Stimulated activated CD8-positive, alpha-beta memory T cell treated with anti-CD3 and anti-CD28 coated beads, Interleukin-15, amount 100 ng/mL, for 24 hours (primary cell): ENCODE measurements at places on chromosomes 13 and 19.

DNA sequence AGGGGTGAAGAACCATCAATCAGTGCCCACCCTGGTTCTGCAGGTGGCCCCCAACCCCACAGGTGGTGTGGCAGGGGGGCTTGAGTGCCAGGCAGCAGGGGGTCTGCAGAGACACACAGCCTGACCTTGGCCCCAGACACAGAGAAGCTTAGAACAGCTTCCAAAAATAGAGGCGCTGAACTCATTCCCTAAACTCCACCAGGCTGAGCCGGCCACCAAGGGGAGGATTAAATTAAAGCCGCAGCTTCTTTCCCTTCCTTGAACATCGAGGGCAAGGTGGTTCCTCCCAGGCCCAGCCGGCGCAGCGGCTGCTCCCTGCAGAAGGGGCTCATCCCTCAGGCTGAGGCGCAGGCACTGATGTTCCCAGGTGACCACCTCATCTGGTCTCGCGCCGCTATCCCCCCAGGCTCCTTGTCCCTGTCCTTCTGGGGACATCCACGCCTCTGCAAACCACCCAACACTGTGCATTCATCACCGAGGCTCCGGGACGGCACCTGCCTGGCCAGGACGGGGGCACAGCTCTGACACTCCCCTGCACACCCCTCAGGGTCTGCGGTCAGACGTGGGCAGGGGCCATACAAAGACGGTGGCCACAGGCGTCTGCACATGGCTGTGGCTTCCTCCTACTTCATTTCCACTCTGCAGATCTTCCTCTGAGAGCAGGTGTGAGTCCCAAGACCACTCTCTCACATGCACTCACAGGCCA lies 30.9 kb downstream of the LAMP1 start:
- DNase-seq = no peak

DNA sequence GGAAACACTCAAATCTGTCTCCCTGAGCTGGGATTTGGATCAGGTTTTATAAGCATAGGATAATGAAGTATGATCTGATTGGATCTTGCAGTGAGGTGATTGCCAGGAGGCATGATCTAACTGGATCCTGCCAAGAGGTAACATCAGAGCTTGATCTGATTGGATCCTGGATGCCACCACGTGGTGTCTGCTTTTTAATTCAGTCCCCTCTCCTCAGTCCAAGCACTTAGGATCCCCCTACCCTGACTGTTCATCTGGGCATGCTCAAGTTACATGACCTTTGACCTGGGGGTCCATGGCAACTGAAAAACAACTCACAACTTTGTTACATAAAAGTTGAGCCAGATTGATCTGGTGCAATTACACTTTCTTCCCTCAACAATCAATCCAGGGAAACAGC lies 47.5 kb upstream of the LSM14A start:
- DNase-seq = no peak

DNA sequence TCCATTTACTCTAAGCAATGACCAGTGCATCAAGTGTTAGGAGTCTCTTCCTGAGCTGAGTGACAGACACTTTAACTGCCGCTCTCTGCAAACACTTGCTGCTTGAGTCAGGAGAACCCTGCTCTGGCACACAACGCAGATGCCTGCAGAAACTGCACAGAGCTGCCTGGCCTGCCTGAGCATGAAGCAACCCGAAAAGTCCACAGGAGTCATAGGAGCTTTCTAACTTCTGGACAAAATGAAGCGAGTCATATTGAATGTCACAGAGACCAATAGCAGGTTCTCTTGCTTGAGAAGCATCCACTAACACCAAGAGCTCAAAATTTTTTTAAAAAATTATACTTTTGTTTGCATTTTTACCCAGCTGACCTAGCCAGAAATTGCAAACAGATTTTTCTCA lies 232.4 kb downstream of the LHFPL6 start:
- no peak for DNase-seq

DNA sequence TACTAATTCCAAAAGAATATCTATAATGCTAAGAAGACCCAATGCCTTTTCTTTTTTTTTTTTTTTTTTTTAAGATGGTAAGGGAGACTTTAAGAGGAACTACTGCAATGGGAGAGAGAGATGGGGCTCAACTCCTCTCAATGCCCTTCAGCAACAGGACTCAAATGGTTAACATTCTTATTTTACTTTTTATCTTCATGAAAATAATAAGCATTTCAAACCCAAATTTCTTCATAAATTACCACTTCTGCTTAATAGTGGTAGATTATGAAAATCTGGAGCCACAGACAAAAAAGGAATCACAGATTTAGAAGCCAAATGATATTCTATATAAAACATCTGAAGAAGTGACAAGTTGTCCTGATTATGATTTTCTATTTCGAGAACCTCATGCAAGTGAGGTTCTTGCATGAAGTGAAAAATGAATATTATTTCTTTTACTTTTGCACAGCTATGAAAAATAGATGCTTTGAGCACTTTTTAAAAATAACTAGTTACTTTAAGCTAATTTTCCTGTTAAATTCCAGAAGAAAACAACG lies 74.2 kb downstream of the SERP2 start:
- no peak for DNase-seq

DNA sequence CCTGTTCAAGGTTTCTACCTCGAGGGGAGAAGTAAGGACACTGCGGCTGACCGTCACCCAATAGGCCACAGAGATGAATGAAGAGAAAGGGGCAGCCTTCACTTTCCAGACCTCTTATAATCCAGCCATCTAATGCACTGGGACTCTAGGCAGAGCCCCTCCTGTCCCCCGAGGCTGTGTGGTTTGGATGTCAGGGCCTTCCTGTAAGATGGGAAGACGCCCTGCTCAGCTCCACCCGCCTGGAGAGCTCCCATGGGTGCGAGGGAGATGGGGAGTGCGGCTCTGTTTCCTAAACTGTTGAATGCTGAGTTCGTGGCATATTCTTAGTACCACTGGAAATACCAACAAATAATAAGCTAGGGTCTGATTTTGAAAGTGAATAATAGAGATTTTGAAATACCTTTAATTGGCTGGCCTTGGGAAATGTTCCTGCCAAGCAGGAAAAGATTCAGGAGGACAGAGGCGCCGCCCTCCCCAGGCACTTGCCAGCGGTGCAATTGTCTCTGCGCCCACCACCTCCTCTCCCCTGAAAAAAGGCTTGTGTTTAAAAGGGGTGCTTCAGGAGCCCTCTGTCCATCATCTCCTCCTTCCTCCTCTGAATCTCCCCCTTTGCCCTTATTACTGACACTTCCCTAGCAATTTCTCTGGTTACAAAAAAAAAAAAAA lies 85.4 kb upstream of the GPR183 start:
- no peak for DNase-seq

- DNase-seq = no peak
These were observed 15.7 kb downstream of the ZNF444 start for GRCh38 chr19:56156768-56157167.

DNA sequence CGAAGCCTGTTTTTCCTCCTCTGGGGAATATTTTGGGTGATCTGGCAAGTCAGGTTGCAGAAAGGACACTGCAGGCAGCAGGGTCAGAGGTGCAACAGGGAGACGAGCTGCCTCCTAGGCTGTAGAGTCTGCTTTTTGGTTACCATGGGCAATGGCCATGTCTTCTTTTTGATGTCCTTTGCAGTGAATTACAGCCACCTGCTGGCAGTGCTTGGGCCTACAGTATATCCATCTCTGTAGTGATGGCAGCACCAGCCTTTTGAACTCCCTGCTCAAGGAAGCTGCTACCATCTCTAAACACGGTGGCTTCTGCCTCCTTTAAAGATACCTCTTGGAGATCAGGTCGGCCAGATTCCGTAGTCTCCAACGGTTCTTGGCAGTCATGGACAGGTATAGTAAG lies 73.9 kb downstream of the WTIP start:
- DNase-seq = no peak

DNA sequence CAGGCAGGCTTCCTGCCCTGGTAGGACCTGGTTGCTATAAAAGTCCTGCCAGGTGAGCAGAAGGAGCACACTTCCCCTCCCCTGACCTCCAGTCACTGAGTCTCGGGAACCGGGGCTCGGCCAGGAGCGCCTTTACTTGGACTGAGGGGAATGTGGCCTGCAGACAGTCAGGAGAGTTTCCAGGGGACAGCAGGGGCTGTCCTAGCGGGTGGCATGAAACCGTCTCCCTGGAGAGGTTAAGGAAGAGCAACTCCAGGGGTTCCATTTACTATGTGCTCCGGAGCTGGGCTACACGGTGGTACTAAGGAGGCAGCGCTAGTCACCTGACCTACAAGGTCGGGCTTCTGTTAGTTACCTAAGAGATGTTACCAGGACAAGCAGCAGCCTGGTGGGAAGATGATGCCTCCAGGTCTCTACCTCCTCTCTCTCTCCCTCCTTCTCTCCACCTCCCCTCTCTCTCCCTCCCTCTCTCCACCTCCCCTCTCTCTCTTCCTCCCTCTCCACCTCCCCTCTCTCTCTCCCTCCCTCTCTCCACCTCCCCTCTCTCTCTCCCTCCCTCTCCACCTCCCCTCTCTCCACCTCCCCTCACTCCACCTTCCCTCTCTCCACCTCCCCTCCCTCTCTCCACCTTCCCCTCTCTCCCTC lies 4.1 kb upstream of the CNOT3 start:
- no peak for DNase-seq

DNA sequence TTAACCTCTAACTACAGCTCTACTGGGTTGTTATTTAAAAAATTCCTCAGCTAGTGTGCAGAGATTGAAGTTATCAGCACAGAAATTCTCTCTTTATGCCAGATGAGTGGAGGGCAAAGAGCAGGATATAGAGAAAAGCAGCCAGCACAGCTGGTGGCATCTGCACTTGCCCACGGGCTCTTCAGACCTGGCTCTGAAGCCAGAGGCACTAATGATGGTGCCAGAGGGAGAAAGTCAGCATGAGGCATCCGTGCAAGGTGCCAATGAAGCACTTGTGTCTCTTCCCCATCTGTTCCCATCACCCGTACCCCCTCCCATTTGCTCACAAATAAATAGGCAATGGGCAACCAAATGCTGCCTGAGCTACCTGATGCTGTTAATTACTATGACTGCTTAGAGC lies 138.9 kb downstream of the OLFM4 start:
- no peak for DNase-seq

- no peak for DNase-seq
These were observed 168.0 kb downstream of the TNFSF13B start for GRCh38 chr13:108437496-108437895.

DNA sequence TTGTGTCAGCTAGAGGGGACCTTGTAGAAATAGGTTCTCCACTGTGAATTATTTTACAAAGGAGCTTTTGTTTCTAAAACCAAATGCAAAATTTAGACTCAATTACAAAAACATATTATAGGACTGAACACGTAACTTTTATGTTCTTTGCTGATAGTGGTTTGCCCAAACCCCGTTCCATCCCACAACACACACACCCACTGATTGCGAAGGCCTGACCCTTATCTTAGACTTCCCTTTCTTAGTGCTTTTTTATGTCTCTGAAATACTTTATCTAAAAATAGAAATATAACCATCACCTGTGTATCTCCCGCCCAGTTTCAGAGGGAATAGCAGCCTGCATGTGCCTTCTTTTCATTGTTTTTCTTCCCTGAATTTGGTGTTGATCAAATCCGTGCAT lies 13.0 kb downstream of the CCNA1 start:
- no peak for DNase-seq

GRCh38 chr19:29690842-29691241 lies 24.2 kb downstream of the C19orf12 start:
- DNase-seq = no peak

- DNase-seq = no peak
These were observed 9.1 kb upstream of the VWA8 start for GRCh38 chr13:41970022-41970421.

DNA sequence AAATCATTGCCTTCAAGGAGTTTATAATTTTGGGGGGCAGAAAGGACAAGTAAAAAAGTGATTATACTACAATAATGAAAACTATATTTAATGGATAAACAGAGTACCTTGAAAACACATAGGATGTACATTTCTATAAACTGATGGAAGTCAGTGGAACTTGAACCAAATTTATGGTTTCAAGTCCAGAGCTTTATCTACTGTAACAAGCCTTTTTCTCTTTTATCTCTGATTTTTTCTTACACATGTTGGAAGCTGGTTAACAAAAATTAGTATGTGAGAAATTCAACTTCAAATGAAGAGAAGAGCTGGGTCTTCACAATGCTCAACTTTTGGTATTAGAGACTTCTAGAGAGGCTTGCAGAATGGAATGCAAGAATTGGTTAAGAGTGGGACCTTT lies 393.6 kb downstream of the LMO7 start:
- no peak for DNase-seq

DNA sequence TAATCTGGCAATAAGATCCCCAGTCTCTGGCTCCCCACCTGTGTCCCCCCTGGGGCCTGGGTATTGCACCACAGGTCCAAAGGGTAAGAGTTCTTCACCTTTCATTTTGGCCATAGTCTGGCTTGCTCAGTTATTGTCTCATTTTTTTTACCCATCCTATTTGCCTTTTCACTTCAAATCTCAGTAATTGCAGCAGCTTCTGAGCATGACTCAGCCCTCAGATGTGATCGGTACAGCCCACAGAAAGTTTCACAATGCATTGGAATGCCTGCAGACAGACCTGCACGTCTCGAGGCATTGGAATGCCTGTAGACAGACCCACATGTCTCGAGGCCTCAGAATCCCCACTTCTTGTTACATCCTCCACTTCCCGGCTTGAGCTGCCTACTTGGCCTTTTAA lies 173.6 kb downstream of the NUFIP1 start:
- no peak for DNase-seq

GRCh38 chr19:47099576-47100050 lies 14.0 kb downstream of the ZC3H4 start:
- DNase-seq = no peak

DNA sequence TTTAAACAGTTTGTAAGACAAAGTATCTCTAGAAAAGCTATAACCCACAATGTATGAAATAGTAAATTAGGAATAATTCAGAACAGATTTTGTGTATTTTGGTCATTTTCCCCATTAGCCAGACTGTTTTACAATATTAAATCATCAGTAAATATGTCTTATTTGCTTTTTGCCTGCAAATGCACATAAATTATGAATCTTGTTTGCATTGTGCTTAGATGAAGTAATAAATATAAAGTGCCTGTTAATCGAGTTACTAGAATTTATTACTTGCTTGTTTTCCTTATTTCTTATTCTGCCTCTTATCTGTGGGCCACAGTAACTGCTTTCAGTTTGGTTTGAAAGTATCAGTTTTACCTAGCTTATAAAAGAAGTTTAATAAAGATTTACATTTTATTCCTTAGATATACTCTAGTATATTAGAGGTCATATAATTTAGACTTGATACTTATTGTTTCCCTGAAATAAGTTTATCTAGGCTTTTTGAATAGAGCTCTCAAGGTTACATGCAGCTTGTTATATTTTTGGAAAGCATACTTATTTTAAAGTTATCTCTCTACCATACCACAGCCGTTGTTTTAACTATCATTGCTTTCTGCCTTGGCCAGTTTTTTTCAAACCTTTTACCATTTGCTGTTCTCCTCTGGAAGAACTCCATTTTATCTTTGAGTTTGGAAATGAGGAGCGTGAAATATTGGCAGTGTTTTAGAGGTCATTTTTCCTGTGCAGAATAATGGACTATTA lies 238.0 kb downstream of the NBEA start:
- no peak for DNase-seq

DNA sequence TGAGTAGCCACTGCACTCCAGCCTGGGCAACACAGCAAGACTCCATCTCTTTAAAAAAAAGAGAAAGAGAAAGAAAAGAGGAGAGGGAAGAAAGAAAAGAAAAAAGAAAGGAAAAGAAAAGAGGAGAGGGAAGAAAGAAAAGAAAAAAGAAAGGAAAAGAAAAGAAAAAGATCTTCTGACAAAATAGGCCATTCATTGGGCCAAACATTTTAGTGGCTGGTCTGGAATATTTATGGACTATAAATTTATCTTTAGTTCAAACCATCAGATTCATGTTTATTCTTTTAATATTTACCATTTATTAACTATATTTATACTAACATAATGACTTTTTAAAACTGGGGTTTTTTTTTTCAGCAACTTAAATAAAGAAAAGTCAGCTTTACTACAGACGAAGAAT lies 85.6 kb upstream of the KLF5 start:
- DNase-seq = no peak
